ENCODE measurements at places on chromosomes 1 and 21.

DNA sequence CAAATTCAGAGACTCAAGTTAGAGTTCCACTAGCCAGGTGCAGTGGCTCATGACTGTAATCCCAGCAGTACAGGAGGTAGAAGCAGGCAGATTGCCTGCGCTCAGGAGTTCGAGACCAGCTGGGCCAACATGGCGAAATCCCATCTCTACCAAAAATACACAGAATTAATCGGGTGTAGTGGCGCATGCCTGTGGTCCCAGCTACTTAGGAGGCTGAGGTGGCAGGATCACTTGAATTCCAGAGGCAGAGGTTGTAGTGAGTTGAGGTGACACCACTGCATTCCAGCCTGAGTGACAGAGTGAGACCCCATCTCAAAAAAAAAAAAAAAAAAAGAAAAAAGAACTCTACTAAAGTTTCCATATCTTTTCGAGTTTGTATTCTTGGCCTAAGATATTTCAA is 36.7 kb upstream of the CHRM3 start:
- no peak for DNase-seq

- peak; percentile 77 for DNase-seq
Measured at GRCh38 chr1:36305915-36306209, 306 bp upstream of the SH3D21 start.

- peak; percentile 99 for DNase-seq
Measured at GRCh38 chr1:20496241-20496661, 10.2 kb upstream of the CAMK2N1 start.

DNA sequence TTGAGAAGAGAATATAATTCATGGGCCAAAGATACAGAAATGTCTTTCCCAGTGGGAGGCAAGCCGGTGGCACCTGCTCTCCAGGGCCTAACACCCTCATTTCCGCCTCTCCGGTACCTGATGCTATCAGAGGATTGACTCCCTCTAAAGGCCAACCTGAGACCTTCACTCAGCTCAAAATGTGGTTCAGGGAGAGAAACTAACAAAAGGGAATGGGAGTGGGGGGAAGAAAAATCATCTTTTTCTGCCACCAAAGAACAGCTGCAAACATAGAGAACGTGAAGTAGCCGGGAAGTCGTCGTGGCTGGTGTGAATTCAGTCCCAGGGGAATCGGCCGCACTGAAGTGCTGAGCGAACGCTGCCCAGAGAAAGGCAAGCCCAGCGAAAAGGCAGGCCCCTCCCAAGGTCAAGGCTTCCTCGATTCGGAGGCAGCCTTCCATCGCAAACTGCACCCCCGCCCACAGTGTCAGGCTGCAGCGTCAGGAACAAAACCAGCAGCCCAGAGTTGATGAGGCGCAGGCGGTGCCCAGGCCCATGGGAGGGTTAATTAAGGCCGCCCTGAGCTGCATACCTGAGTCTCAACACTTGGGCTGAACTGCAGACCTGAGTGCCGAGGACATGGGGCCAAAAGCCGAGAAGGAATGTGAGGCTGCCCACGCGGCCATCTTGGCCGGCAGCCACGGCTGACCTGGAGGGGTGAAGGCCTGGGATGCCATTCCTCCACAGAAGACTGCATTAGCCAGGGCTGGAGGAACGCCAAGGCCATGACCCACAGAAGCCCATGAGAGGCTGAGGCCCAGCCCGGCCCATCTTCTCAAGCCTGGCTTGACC is 160.2 kb downstream of the PSMG1 start:
- DNase-seq, result no peak

- no peak for DNase-seq
Measured at GRCh38 chr1:117708323-117709248, 102.7 kb downstream of the TENT5C start.

GRCh38 chr1:18927082-18927653 is 24.8 kb upstream of the ALDH4A1 start:
- peak; percentile 79 for DNase-seq

GRCh38 chr1:208137193-208137592 is 107.0 kb downstream of the PLXNA2 start:
- peak; percentile 29 for DNase-seq

GRCh38 chr21:21010228-21010627 is 12.0 kb downstream of the NCAM2 start:
- DNase-seq, result no peak

DNA sequence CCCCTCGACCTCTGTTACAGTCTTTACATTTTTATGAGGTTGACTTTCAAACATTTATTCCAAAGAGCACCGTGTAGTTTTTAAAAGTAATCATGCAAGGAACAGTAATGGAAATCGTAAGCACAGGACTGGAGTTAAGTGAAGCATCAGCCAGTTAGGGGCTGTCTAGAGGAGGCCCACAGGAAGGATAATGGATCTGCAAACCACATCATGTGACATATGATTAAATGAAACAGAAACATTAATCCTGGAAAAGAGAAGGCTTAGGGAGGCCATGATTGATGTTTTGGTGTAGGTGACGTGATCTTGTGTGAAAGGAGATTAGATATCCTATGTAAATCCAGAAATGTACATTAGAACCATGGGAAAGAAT is 25.0 kb downstream of the RGS7 start:
- DNase-seq, result no peak

GRCh38 chr1:211723273-211723672 is 47.9 kb upstream of the NEK2 start:
- no peak for DNase-seq

DNA sequence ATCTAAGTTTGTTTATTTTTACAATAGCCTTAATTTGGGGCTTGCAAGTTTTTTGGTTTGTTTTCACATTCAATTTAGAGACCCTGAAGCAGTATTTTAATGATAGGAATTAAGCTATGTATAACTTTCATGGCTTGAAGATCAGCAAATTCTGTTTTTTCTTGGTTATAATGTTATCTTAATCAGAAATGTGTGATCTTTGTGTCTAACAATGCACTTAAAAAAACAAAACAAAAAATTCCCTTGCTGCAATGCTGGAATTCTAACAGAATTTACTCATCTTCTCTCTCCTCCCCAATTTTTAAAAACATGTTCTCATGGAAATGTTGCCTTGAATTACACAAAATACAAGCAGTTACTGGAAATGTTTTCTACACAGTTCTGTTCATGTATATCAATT is 113.1 kb downstream of the OLFML2B start:
- no peak for DNase-seq

DNA sequence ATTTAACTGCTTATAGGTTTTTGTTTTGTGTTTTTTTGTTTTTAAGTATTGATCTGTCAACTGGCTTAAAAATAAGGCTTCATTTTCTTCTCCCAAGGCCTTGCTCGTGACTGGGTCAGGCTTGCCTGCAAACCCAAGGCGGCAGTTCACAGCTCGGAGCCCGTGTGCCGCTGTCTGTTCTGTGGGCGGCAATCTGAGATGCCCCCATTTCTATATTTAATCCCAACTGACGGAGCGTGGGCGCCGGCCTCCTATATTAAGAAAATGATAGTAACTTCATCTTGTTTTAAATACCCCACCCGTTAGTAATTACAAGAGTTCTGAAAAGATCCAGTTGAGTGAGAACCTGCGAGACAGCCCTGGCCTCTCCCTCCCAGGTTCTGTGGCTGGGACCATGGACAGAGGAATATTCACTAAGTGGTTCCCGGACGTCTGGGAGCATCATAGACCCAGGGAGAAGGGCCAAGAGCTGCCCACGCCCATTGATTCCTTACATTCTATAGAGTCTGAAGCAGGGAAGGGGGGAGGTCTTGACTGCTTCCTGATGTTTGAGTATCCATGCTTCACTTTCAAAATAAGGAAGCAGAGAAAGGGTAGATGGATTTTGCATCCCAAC is 42.6 kb upstream of the GPR153 start:
- no peak for DNase-seq

GRCh38 chr1:246597340-246597739 is 31.1 kb downstream of the CNST start:
- peak; percentile 60 for DNase-seq

DNA sequence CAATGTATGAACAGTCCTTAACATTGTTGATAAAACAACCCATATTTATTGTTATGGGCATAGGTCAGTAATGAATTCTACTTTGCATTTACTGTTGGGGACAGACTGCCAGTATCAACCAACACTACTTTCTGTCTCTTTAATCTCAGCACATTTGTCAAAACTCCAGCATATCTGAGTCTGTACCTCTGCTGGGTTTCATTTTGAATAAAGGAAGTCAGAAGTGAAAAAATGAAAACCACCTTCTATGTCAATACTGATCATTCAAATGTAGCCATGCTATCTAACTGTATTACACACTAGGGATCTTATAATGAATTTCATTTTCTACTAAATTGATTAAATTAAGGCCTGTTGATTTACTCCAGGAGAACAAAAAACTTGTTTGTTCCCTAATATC is 24.2 kb upstream of the CXADR start:
- DNase-seq, result no peak

GRCh38 chr1:19776287-19776686 is 23.4 kb downstream of the TMCO4 start:
- no peak for DNase-seq

DNA sequence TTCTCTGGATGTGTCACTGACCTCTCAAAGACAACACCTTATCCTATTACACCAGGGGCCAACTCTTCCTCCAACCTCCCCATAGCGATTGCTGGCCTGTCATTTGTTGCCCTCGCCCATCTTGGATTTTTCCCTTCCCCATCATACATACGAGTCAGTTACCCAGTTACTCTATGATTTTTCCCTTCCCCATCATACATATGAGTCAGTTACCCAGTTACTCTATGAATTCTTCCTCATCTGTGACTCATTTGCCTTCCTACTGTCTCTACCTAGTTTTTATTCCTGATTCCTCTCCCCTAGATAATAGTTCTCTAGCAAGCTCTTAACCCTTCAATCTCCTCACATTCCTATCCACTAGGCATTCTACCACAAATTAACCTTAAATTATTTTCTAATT is 178.8 kb downstream of the NR5A2 start:
- DNase-seq, result peak; percentile 86

GRCh38 chr1:206766251-206766856 is 4.2 kb upstream of the IL19 start:
- DNase-seq, result peak; percentile 18

DNA sequence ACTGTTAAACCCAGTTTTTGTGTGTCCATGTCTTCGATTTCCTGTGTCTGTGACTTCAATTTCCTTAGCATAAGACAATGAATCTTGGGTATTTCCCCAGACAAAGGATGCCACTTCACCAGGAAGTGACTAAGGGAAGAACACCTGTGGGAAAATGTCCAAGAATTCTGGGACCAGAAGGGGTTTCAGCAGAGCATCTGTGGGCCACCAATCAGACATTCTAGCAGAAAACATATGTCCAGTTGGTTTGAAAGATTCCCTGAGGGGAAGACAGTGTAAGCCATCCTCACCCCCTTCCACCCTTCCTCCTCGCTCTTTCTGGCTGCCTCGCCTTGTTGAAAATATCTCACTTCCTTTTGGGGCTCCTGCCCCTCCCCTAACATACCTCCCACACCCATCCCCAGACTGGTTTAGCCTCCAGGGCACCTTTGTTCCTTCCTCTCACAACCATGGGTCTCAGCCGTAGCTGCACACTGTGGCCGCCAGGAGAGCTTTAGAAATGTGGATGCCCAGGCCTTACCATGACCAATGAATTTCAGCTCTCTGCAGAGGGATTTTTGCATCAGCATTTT is 25.5 kb upstream of the IFNAR1 start:
- DNase-seq, result peak; percentile 80

DNA sequence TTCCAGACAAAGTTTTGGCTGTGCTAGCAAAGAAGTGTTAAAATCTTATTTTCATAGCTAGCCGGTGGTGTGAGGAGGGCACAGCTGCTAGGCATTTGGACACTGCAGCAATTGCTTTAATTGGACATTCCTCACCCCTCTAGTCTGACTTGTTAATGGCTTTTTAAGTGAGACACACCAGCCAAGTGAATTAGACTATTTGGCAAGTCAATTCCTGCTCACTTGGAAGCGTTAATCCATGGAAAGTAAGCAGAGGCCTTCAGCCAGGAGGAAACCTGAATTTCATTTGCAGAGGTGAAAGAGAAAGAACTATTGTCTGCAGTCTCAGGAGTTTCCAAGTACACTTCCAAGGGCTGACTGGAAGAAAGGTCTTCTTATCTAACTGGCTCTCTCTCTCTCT is 175.7 kb downstream of the ST6GALNAC3 start:
- DNase-seq, result no peak

GRCh38 chr1:226400519-226401354 is 7.2 kb downstream of the PARP1 start:
- no peak for DNase-seq

DNA sequence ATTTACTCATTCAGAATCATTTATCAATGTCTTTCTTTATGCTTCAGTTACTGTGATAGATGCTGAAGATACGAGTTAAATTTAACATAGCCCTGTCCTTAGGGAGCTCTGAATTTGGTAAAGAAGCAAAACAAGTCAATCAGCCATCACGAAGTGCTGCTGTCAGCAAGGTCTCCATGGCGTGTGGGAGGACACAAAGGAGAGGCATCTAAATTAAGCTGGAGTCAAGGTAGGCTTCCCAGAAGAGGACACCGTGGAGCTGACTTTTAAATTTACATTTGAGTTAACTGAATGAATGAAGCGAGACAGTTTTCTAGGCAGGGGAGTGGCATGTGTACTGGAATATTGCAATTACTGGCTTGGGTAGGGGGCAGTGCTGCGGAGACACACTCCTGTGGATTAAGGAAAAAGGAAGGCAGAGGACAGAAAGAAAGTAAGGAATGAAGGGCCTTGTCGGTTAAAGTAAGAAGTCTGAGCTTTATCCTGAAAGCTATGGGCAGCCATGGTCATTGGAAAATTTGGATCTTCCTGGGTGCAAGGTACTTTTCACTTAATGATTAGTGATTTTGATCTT is 41.3 kb upstream of the C1orf87 start:
- DNase-seq, result no peak

DNA sequence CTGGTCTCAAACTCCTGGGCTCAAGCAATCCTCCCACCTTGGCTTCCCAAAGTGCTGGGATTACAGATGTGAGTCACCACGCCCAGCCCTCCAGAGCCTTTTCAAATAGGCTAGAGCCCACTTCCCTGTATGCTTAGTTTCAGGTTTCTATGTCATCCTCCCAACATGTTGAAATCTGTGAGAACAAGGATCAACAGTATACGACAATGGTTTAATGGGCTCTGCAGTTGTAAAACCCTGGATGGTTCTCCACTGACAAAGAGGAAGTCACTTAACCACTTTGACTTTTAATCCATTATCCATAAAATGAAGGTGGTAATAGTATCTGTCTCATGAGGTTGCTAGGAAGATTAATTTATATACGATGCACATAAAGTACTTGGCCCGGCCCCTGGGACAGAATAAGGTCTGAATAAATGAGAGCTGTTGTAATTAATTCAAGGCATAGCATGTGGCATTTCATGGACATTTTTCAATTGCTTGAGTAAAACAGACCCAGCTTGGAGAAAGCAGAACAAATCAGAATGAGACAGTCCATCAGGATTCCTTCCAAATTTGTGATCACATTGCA is 113.9 kb upstream of the ZNF648 start:
- peak; percentile 90 for DNase-seq
